ENCODE measurements at places on chromosomes 7 and 10. TPM values are rescaled to one million over a fixed set of nuclear protein-coding genes. Genes with fewer than 3 reads are reported as not detected.

Gene GATA3
- 0.18 TPM for total RNA-seq

Gene MUC3A
- 1.9 TPM for total RNA-seq

Gene AMPH
- total RNA-seq: not detected

GRCh38 chr7:153522261-153522660 is 529.9 kb upstream of the DPP6 start:
- H3K4me3 ChIP-seq: no peak overlapping the region
- H3K36me3 ChIP-seq: no peaks in the 10 kb centered on the region

DNA sequence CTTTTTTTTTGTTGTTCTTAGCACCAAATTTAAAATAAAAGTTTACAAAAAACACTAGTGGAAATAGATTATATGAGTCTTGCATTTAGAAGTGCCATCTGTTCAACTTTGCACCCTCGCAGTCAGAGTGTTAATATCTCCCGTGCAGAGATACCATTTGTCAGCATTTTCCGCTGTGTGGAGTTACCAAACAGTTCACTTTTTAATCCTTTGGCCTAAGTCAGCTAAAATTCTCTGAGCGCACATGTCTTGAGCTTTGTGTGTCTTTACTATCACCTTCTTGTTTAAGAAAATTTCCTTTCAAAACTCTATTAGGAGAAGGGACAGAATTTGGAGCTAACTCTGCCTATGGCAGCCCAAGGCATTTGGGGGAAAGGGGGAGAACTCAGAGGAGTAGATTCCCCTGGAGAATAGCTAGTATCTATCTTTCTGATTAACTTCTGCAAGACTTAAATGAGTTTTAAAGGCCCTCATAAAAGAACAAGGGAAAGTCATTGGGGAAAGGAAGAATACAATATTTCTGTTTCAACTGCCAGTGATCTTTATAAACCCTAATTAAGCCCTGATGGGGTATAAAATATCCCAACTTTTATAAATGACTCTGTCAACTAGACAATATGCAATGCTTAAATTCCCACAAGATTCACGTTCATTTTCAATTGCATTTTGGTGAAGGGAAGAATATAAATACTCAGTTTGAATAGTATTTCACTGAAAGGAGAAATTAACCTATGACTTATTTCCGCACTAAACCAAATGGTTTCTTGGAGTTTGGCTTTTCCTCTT is 114.9 kb upstream of the RAB11FIP2 start:
- no peak overlapping the region for H3K27ac ChIP-seq
- no peak for DNase-seq
- H3K27me3 ChIP-seq: no peaks in the 10 kb centered on the region
- no peak overlapping the region for H3K4me3 ChIP-seq

DNA sequence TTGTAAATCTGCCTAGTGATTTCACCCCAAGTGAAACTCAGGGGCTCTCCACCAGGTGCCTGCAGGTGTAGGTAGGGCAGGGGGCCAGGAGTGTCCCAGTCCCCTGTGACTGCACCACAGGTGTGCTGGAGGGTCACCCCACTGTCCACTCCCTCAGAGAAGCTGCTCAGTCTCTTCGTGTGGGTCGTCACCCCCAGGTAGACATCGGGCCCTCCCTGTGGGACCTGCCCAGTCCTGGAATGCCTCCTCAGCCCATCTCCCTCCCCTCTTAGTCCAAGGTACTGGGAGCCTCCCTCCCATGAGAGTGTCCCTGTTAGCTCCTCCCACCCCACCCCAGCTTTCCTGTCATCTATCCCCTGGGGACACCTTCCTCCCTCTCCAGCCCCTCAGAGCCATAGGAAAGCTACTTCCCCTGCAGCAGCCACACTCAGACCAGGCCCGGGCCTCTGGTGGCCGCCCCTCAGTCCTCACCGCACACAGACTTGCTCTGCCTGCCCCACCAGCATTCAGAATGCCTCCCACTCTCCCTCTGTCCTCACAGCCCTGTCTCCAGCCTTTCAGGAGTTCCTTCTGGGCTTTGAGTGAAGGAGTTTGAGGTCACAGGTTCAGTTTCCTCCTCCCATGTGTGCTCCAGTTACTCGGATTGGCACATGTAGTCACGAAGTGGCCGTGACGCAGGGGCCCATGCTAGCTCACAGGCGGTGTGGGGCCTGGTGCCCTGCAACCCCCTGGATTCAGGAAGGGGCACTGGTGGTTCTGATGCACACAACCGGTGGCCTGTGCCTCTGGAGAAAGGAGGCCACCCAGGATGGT is 5.1 kb downstream of the ALOX5 start:
- H3K27ac ChIP-seq: peak overlapping the region; percentile 75
- H3K4me1 ChIP-seq: peaks cover 9% of the 10 kb centered on the region
- H3K4me3 ChIP-seq: no peak overlapping the region

DNA sequence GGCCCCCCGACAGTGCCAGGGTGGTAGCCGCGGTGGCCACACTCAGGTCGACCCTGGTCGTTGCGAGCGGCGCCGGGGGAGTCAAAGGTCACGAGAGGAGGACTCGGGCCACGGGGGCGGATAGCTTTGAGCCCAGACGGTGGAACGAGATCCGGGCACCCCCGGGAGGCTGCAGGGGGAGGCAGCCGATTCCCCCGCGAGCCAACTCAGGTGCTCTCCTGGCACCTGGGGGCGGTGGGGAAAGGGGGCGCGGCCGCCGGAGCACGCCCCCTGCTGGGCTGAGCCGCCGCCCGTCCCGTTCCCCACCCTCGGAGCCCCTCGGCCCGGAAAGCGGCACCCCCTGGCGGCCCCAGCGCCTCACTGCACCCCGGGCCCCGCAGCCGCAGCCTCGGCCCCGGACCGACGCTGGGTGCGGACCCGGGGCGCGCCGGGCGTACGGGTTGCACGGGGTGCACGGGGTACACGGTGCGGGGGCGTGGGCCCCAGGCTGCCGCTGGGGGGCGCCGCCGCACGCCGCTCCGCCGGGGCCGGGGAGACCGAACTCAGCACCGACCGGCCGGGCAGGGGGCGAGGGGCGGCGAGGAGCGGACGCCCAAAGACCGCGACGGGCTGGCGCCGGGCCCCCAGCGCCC is 521 bp upstream of the NYAP1 start:
- H3K27ac ChIP-seq: peak overlapping the region; percentile 78
- H3K4me1 ChIP-seq: peaks cover 30% of the 10 kb centered on the region
- H3K36me3 ChIP-seq: no peaks in the 10 kb centered on the region
- H3K27me3 ChIP-seq: no peaks in the 10 kb centered on the region
- H3K4me3 ChIP-seq: peak overlapping the region; percentile 71
